ENCODE measurements at places on chromosomes 2 and 18.

DNA sequence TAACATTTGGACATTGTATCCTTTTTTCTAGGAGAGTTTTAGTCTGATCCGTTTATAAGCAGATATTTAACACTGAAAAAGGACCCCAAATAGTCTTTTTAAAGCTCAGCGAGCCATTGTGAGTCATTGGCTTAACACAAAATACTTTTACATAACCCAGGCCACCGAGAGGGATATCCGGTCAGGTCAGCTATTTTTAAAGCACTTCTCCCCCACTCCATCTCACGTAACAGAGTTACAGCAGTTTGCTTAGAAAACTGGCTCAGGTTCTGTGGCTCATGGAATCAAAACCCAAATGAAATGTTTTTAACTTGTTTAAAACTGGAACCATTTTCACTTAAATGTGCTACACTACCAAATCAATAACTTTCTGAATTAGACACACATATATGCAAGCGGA, 23.9 kb downstream of the COL4A3 start:
- DNase-seq, result no peak

DNA sequence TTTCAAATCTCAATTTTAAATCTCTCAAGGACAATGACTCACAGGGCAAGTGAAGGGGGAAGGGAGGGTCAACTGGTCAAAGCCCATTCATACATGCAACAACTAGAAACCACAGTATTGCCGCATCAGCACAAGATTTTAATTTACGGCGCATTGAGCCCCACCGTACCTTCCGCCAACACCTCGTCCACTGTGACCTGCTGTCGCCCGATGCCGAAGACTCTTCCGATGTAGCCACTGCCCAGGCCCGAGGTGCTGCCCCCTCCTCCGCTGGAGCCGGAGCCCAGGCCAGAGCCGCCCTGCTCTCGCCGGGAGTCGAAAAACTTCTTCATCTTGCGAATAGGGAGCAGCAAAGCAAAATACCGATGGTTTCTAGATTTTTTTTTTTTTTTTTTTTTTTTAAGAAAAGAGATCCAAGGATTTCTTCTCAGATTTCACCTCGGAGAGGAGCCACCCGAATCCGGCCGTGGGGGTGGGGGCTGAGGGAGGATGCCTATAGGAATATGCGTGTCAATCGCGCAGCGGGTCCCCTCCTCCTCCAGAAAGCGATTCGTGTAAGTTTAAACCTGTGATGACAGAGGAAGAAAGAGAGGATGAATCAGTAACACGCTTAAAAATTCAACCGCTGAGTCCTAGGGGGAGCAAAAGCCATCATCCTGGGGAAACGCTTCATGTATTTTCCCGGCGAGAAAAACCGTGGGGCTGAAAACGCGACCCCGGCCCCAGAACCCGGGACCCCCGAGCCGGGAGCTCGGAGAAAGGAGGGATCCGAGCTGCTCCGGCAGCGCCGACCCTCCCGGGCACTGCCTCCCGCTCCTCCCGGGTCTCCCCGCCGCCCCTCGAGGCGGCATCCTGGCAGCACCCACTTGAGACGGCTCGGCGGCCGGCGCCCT, 584 bp downstream of the AAK1 start:
- peak; percentile 3 for DNase-seq

- DNase-seq, result no peak
These were observed 296.1 kb downstream of the RND3 start for GRCh38 chr2:150191349-150191748.

DNA sequence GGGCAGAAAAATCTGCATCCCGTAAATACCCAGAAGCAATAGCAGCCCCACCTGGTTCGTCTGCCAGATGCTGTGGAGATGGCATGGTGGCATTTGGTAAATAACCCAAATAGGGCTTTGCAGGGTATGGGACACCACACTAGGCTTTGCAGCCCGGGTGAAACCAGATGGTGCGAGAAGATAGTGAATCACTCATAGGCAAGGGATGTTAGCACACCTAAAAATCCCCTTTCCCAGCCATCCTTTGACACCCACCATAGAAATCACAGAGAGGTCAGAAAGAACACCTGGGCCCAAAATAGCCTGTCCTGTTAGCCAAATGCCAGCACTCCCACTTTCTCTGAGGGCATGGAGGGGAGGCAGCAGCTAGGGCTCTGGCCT, 47.6 kb downstream of the BCL11A start:
- no peak for DNase-seq

- DNase-seq, result no peak
These were observed 53.8 kb upstream of the FOSL2 start for GRCh38 chr2:28338831-28339321.

- no peak for DNase-seq
These were observed 111.2 kb downstream of the PLB1 start for GRCh38 chr2:28606986-28607441.

DNA sequence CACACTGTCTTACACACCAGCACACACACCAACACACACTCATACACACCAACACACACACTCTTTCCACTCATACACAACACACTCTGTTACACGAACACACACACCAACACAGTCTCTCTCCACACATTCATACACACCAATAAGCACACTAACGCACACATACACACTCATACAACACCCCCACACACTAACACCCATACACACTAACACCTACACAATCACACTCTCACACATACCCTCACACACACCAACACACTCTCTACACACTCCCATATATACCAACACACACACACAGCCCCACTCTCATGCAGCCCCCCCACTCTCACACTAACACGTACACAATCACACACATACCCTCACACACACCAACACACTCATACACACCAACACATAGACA, 123.8 kb downstream of the DYSF start:
- no peak for DNase-seq

DNA sequence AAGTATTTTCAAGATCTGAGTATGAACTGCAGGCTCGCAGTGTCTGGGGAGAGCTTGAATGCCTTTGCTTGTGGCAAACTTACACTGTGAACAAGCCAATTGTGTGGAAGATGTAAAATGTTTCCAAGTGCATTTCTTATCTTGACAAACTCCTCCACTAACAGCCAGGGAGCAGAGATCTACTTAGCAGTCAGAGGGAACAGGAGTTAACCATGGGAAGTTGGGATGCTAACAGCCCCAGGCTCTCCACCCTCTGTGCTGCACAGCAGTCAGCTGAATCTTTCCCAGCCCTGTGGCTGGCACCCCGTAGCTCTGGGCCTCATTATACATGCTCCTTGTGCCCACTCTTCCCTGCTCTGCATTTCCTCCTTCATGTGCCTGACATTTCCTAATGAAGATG, 450.2 kb downstream of the TSN start:
- no peak for DNase-seq

DNA sequence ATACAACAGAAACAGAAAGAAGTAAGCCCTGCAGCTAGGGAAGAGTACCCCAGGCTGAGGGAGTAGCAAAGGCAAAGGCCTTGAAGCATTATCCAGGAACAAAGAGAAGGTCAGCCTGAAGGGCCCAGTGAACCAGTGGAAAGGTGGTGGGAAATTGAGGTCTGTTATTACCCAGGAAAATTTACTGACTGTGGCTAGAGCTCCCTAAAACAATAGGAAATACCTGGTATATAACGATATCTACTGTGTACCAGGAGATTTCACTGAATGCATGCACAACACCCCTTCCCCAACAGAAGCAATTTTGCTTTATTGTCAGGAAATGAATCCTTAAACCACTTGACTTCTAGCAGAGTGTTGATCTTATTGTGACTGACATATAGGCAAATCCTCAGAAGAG, 365.3 kb downstream of the ERBB4 start:
- no peak for DNase-seq

GRCh38 chr2:72511906-72512305, 313.9 kb downstream of the EXOC6B start:
- DNase-seq, result no peak

GRCh38 chr2:235542733-235543127, 48.9 kb downstream of the AGAP1 start:
- peak; percentile 50 for DNase-seq

DNA sequence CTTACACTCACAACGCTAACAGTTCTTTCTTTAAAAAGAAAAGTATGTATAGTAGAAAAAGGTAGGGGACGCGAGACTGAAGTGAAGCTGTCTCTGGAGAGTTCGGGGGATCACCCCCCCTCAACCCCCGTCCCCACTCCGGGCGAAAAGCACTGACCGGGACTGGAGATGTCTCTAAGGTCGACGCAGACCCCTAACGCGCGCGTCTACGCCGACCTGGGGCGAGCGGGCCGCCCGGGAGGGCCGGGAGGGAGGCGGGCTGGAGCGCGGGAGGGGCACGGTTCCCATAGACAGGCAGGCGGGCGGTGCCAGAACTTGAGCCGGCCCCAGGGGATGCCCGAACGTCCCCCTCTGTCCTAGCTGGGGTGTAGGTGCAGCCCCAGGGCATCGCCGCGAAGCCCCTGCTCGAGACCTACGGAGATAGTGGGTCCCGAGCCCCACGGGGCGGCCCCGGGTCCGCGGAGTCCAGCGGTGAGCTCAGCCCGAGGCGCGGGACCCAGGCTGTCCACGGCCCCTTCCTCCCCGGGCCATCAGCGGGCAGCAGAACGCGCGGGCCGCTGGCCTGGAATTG, 82.2 kb downstream of the CHRNA1 start:
- no peak for DNase-seq

GRCh38 chr2:44753552-44754285, 187.8 kb upstream of the SIX3 start:
- peak; percentile 75 for DNase-seq

- DNase-seq, result no peak
These were observed 463.6 kb upstream of the REG3G start for GRCh38 chr2:78561876-78562275.

- no peak for DNase-seq
These were observed 631 bp downstream of the RPL31 start for GRCh38 chr2:101002562-101003277.

DNA sequence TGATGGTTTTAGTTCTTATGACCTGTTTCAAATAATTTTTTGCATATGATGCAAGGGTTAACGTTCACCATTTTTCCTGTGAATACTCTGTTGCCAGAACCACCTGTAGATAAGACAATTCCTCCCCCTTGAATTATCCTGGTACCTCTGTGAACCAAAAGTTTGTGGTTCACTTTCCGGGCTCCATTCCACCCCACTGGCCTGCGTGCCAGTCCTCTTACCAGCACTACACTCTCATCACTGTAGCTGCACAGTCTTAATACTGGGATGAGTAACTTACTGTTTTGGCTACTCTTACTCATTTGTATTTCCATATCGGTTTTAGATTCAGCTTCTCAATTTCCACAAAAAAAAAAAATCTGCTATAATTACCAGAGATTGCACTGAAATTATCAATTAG, 34.4 kb downstream of the AFG3L2 start:
- DNase-seq, result no peak

- peak; percentile 47 for DNase-seq
These were observed 3.4 kb upstream of the IER3IP1 start for GRCh38 chr18:47179520-47179919.

GRCh38 chr2:98165516-98166071, 78.6 kb downstream of the VWA3B start:
- DNase-seq, result no peak

- no peak for DNase-seq
These were observed 365.9 kb upstream of the HS6ST1 start for GRCh38 chr2:128684523-128684922.

DNA sequence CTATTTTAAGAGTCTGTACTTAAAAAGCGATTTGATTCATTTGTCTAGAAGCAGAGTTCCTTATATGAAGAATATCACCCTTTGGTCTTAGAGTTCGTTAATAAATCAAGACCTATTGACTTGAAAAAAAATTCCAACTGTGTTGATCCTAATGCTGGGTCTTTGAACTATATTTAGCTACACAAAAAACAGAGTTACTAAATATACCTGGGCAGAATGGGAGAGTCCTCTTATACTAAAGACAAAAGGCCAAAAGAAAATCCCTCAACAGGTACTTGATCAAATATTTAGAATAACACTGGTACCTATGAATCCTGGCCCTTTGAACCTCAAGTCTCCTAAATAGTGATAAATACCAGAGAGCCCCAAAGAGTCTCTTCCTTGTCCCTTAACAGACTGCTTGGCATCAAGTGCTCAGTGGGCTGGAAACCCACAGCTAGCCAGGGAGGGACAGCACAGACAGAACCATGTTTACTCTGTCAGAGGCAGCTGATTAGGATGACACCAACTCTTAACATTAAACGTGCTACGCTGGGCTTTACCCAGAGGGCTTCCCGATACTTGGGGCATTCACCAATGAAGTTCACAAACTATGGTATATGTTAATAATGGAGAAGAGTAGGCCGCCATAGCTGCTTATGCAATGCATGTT, 95.1 kb downstream of the FIGN start:
- no peak for DNase-seq

GRCh38 chr2:237865623-237866041, 6.2 kb downstream of the RAMP1 start:
- DNase-seq, result no peak

GRCh38 chr2:201904538-201905420, 98.4 kb downstream of the CDK15 start:
- no peak for DNase-seq

DNA sequence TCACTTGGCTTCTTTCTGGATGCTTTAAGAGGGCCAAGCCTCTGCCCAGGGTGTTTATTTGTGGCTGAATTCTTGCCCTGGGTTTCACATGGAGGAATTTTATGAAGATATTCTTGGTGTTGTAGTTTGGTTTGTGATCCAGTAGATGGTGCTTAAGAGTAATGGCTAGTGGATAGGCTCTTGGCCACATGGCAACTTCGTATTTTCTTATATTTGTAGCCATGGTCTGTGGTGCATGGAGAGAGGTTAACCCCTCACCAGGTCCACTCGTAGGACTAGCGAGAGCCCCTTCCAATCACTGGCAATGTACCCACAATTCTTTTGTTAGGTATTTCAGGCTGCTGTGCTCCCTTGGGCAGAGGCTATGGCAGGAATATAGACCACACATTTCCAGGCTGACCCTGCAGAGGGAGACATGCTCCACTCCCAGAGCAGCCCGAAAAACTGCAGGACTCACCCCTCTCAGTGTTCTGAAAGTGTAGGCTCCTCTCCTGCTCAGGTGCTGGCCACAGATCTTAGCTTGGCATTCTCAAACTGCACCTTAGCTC, 582.1 kb upstream of the SETBP1 start:
- DNase-seq, result no peak

DNA sequence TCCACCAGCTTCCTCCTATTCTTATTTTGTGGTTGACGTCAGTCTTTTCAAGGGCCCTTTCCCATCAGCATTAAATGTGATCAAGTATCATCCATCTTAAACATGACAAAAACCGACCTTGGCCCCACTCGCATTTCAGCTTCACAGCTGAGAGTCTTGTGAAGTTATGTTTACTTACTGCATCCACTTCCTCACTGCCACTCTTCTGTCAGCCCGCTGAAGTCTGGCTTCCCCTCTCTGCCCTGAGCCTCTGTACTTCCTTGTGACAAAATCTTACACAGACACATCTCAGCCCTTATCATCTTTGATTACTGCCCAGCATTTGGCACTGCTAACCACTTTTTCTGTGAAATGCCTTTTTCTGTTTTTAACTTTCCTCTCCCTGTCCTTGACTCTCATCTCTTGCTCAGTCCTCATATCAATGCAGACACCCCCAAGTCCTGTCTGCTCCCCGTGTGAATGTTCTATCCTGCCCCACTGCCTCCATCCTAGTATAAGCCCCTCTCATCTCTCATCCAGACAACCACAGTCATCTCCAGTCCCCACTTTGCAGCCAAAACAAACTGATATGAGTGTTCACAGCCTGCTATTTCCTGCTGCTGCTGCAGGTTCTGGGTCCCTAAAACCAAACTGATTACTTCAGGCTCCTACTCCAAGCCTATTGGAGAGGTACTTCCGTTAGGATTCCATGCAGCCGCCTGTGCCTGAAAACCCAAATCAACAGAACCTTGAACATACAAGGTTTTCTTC, 31.4 kb downstream of the FOSL2 start:
- peak; percentile 53 for DNase-seq

Measured in NCI-H2029 (cell line).